Retina (tissue), 1 donor: ENCODE measurements at places on chromosomes 6 and 20.

DNA sequence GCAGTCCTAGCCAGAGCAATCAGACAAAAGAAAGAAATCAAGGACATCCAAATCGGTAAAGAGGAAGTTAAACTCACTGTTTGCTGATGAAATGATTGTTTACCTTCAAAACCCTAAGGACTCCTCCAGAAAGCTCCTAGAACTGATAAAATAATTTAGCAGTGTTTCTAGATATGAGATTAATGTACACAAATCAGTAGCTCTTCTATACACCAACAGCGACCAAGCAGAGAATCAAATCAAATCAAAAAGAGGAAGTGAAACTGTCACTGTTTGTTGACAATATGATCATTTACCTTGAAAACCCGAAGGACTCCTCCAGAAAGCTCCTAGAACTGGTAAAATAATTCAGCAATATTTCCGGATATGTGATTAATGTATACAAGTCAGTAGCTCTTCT is 21.7 kb downstream of the SERPINB9 start:
- DNase-seq, result no peak

DNA sequence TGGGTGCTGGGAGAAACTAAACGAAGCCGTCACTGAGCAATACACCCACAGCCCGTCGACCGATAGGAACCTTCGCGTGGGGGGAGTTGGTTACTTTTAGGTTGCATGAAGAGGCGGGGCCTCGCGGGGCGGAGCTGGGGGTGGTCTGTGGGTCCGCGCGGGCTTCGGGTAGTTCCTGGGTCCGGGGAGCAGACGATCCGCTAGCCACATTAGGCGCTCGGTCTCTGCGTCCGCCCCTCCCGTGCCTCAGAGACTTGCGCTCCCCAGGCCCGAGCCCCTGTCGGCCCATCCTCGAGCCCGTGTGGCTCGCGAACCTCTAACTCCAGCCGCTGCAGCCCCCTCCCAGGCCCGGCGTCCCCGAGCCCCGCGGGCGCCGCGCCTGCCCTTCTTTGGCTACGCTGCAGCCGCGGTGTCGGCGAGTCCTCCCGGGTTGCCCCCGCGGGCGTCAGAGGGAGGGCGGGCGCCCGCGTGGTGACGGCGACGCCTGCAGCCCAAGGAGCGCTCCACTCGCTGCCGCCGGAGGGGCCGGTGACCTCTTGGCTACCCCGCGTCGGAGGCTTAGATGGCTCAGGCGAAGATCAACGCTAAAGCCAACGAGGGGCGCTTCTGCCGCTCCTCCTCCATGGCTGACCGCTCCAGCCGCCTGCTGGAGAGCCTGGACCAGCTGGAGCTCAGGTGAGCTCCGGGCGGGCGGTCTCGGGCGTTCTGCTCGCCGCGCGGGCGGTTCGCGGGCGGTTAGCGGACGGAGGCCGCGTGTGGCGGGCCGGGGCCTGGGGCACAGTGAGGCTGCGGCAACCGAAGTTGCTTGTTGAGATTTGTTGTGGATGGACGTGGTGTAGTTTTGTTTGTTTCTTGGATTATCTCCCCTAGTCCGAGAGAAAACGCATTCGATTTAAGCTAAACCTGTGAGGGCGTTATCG is at the start of gene BAG2:
BAG2 (plus strand) TSS at position 191 of the 920 bp plus-strand sequence; CDS start at position 563, 372 bp downstream.
- DNase-seq, result peak; percentile 95

- peak; percentile 53 for DNase-seq
Observed at GRCh38 chr6:6665555-6666243, 77.2 kb downstream of the LY86 start.

- no peak for DNase-seq
Observed at GRCh38 chr6:144347933-144348332, 62.8 kb downstream of the UTRN start.

- no peak for DNase-seq
Observed at GRCh38 chr20:60494476-60494875, 536.3 kb downstream of the CDH26 start.

GRCh38 chr6:4021133-4021853 is 57.6 kb downstream of the FAM217A start:
- DNase-seq, result peak; percentile 95

DNA sequence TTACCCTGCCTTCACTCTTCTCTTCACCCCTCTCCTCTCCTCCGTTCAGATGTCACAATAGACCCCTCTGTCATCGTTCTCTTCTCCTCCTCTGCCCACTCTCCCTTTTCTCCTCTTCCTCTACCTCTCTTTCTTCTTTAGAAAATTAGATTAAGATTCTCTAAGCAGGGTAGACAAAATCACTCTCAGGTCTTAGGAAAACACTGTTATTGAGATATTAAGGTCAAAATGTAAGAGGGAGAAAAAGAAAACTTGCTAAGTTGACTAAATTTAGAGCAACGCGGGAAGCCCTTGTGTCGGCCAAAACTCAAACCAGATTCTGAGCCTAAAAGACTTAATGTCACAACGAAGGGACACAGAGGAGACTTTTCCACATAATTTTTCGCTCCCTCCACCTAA is 22.1 kb upstream of the ZNF184 start:
- DNase-seq, result peak; percentile 24

DNA sequence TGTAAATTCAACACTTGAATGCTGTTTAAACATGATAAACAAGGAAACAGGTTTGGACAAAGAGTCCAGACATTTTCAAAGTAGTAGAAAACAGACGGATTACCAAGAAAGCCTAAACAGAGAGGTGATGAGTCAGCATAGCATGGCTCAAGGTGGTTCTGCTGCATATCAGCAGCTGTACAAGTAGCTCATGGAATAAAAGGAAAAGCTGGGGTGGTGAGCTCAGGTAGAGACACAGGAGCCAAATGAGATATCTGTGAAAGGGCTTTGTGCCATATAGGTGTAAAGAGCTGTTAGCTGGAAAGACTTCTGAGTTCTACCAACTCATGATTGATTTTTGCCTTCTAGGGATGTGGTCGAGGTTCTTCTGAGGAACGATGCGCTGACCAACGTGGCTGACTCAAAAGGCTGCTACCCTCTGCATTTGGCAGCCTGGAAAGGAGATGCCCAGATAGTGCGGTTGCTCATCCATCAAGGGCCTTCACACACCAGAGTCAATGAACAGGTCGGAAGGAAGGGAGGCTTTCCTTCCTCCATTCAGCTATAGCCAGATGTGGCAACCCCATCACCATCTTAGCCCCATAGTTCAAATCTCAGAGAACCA is 80.7 kb downstream of the ANKS1A start:
- no peak for DNase-seq

DNA sequence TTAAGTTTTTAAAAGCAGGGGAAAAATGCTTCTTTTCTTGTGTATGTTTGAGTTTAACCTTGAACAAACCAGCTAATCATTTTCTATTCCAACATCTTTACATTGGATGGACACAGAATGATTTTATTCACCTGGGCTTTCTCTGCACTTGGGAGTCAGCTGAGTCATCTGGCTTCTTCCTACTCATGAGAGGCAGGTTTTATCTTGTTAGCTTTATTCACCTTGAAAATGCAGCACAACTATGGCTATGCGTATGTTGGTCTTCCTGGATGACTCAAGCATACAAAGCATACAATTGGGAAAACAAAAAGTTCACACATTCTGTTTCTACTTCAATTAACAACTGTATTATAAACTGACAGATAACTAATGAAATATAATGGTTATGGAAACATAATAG is 737.7 kb downstream of the FRK start:
- no peak for DNase-seq

DNA sequence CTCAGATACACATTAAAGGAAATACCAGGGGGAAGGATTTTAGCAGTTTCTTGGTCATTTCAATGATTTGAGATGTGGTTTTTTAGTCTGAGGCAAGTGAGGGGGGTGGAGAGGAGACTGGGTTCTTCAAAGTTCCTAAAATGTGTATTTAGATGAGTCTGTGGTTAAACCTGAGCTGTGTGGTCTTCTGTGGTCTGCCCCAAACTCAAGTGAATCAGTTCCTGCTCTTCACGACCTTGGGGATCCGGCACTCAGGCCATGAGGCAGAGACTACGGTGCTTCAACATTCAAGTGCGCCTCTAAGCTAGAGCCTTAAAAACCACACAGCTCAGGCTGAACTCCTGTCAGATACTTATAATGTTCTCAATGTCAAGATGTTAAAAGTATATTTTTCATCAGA is 406.7 kb downstream of the LMBRD1 start:
- DNase-seq, result no peak

- peak; percentile 55 for DNase-seq
Observed at GRCh38 chr6:22250486-22250885, 46.4 kb downstream of the PRL start.

DNA sequence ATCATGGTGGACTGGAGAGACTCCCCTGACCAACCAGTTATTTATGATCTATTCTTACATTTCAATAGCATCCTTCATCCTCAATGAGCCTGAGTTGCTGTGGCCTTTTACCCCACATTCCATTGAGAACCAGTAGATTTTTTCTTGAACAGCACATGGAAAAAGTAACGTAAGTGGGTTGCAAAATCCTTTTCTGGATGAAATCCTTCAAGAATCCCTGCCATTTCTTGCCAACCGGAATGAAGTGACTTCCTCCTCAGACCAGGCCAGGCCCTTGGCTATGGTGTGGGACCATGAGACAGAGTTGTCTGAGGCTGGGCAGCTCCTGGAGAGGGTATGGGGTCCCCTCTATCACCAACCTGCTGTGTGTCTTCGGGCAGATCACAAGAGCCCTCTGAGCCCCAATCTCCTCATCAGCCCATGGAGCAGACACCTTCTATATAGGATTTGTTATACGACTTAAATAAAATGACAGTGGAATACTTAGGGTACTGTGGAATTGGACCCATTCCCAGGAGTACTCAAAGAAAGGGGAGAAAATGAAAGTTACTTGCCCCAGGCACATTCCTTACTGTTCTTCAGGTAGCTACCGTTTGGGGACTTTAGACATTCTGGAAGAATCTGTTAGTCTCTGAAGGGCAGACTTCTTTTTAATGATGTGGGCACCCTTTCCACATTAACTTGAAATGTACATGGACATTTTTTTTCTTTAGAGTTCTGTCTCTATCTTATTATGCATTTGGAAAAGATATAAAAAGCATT is 10.9 kb downstream of the EYA2 start:
- no peak for DNase-seq

DNA sequence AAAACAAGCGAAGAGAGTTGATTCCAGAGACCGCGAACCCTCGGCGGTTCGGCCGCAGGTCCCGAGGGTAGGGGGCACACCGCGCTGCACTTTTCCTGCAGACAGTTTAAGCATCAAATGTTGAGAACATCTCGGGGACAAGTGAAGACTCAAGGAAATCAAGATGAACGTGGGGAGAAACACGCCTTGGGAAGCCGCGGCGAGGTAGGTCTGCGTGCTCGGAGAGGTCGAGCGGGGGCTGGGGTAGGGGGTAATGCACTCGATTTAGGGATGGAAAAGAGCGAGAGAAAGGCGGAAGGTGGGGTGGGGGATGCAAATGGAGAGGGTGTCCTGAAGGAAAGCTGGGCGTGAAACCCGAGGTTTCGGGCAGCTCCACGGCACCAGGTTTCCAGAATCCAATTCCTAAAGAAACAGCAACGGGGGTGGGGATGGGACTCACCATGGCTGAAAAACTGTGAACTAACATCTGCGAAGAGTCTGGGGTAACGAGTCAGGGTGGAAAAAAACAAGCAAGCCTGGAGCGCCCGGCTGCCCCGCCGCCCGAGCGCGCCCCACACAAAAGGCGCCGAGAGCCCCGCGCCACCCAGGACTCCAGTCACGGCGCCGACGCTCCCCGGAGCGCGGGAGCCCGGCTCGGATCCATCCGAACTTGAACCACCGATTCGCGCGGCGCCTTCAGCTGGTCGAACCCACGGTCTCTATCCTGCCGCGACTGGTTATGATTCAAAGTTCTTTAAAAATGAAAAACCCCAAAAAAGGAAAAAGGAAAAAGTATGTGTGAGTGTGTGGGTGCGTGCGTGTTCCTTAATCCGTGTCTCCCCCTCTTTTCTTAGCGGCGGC is 3.5 kb downstream of the TFAP2A start:
- peak; percentile 70 for DNase-seq

GRCh38 chr6:72081871-72082270 is 195.5 kb downstream of the RIMS1 start:
- no peak for DNase-seq

DNA sequence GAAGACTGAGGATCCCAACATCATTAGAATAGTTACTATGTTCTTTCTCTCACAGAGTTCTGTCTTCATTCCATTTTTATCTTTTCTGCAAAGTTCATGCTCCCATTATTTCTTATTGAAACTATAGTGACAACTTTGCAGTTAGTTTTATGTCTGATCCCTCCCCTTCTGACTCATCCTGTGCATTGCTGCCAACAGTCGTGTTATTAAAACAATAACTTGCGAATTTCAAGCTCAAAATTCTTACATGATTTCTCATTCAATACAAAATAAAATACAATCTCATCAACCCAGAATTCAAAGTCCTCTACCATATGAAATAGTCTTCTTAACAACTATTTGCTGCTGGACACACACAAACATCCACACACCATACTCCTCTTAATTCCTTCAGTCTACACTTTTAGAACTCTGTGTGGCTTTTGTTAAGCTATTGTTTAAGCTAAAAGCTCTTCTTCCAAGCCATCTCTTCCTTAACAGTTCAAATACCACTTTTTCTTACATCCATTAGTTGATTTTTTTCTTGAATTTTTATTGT is 261.4 kb upstream of the IRAK1BP1 start:
- no peak for DNase-seq

GRCh38 chr6:17125407-17125806 is 23.6 kb downstream of the STMND1 start:
- DNase-seq, result no peak

DNA sequence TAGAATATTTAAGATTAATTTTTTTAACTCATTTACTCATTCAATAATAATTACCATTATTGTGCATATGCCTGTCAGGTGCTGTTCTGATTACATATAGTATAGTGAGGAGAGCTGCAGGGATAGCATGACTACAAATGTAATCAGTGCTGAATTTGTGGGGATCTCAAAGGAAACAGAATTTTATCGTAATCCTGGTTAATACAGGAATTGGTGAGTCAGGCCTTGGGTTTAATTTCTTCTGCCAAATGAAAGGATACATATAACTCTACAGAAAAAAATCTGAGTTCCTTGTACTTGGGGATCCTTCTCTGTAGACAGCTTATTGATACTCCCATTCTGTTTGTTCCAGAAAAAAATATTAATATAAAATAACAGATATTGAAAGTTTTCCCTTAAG is 297.2 kb downstream of the GJA1 start:
- no peak for DNase-seq

DNA sequence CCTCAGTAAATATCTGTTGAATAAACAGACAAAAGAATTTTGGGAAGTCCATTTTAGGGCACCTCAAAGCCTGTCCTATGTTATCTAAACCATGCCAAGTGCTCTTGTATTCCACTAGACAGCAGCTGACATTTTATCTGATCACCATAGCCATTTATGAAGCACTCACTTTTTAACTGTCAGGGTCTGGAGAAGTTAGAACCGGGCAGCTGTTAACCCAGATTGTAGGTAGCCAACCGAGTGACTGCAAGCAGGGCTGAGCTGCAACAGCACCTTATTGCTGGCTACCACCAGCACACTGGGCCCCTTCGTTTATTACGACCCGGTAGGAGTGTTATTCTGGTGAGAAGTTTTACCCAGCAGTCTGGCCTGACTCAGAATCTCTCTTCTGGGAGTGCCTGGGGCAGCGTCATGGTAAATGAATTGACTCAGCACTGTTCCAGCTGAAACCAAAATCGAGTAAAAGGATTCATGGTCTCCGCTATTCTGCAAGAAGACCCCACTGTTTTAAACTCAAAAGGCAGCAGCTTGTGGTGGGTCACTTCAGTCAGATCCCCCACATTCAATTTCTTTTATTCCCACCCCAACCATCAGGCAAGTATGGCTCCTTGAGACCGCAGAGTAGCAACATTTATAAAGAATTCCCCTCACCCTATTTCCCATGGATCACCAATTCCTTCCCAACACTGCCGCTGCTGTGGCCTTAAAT is 1.7 kb downstream of the UBE2V1 start:
- DNase-seq, result no peak
